ENCODE measurements at places on chromosomes 2 and 18. TPM values are rescaled to one million over a fixed set of nuclear protein-coding genes. Genes with fewer than 3 reads are reported as not detected.

- no peak overlapping the region for H3K4me3 ChIP-seq
- H3K27me3 ChIP-seq = no peaks in the 10 kb centered on the region
- no peaks in the 10 kb centered on the region for H3K4me1 ChIP-seq
- H3K27ac ChIP-seq = no peak overlapping the region
- no peaks in the 10 kb centered on the region for H3K36me3 ChIP-seq
Observed at GRCh38 chr18:66729442-66730239, 125.8 kb upstream of the CDH19 start.

- no peaks in the 10 kb centered on the region for H3K36me3 ChIP-seq
- no peak overlapping the region for H3K4me3 ChIP-seq
- no peak overlapping the region for H3K27ac ChIP-seq
- no peaks in the 10 kb centered on the region for H3K27me3 ChIP-seq
Observed at GRCh38 chr2:144156736-144157640, 362.9 kb downstream of the ZEB2 start.

GRCh38 chr2:44109166-44109565, 59.5 kb upstream of the PPM1B start:
- H3K27ac ChIP-seq = no peak overlapping the region
- H3K36me3 ChIP-seq = no peaks in the 10 kb centered on the region
- H3K4me3 ChIP-seq = no peak overlapping the region
- H3K27me3 ChIP-seq = no peaks in the 10 kb centered on the region
- peaks cover 10% of the 10 kb centered on the region for H3K4me1 ChIP-seq

DNA sequence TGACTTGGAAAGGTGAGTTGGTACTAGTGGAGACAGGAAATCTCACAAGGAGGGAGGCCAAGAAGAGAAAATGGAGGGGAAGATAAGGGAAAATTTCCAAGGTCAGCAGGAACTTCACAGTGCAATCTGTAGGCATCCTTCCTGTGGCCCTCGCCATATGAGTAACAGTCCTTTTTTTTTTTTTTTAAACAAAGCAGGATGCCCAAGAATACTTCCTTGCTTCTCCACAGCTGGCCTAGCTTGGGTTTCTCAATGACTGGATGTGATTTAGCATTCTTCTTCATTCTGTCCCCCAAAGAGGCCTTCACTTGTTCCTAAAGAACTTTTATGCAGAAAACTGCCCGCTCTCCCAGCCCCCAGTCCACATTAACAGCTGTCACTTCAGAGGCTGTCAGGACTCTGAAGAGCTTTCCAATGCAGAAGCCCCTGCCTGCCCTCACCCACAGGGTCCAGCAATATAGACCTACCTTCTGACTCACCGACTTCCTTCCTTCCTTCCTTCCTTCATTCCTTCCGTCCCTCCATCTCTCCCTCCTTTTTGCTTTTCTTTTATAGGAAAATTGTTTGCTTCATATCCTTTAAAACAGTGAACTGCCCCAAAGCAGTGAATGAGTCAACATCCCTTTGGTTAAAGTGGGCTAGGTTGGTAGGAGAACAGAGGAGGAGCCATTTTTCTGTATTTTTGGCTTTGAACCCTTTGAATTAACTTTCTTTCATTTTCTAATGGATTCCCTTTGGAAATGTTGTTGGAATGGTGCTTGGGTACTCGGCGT, 172.0 kb downstream of the MGAT5 start:
- H3K27me3 ChIP-seq = no peaks in the 10 kb centered on the region
- H3K36me3 ChIP-seq = peaks cover 59% of the 10 kb centered on the region
- H3K4me1 ChIP-seq = no peaks in the 10 kb centered on the region
- H3K4me3 ChIP-seq = no peak overlapping the region

DNA sequence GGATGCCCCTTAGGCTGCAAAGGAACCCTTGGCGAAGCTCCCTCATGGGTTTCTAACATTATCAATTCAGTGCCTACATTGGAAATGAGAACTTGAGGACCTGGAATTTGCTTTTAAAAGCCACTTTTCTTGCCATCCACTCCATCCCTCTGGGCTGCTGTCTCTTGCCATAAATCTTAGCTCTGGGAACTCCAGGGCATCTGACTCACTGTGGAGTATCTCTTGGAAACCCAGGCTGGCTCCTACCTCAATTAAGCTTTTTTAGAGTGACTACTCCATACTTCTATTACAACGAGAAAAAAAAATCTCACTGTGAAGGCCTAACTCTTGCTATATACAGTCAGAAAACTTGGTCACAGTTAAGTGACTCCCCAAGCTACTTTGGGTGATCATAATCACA, 227.2 kb upstream of the SETBP1 start:
- H3K27ac ChIP-seq = no peak overlapping the region
- H3K36me3 ChIP-seq = no peaks in the 10 kb centered on the region
- no peak overlapping the region for H3K4me3 ChIP-seq
- no peak for DNase-seq

DNA sequence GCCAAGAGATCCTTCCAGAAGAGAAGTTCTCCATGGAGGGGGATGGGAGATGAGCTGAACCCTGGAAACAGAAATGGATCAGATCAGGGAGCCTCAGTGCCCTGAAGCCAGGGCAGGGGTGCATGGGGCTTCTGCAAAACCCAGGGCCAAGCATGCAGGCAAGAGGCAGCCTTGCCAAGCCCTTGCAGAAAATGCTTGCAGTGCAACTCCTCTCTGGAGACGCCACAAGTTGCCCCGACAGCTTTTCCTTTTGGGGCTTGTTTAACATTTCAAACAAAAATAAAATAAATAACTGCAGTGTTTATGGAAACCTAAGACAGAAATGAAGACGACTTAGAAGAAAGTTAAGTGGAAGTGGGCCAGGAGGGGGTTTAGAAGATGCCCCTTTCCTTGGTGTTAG, 177.5 kb upstream of the TNP1 start:
- no peaks in the 10 kb centered on the region for H3K4me1 ChIP-seq
- no peaks in the 10 kb centered on the region for H3K36me3 ChIP-seq
- H3K27ac ChIP-seq = no peak overlapping the region
- H3K4me3 ChIP-seq = no peak overlapping the region
- no peak for DNase-seq
- H3K27me3 ChIP-seq = no peaks in the 10 kb centered on the region

The C1QL2 gene
- total RNA-seq = not detected

The IL1RN gene
- not detected for total RNA-seq

The ALLC gene
- total RNA-seq = not detected
